AG10803 (cell line): ENCODE measurements at places on chromosomes 13 and 19.
A peak's percentile ranks its signal among the peaks of the same experiment; 100 is the strongest.

DNA sequence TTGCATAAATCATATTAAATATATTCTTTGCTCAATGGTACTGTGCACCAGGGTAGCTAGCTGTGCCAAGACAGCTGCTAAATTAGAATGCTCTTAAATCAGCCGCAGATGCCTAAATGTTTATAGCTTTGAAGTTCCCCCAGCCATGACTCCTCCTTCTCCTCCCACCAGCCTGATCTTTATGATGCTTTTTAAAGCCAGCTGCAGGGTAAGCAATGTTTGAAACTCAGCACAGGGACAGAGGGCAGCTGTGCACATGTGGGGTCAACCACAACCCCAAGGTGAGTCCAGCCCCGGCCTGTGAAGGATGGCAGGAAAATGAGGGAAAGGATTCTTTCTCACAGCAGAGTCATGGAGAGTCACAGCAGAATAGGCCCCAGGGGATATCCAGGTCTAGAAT lies 635.7 kb downstream of the UQCRFS1 start:
- no peak for DNase-seq

GRCh38 chr19:13665125-13665905 lies 99.0 kb upstream of the MRI1 start:
- DNase-seq, result no peak

GRCh38 chr19:55228403-55229031 lies at the start of gene TMEM86B:
TSS of gene TMEM86B (minus strand) at chr19:55228763. CDS start at chr19:55228741, 22 bp downstream.
- DNase-seq, result no peak

DNA sequence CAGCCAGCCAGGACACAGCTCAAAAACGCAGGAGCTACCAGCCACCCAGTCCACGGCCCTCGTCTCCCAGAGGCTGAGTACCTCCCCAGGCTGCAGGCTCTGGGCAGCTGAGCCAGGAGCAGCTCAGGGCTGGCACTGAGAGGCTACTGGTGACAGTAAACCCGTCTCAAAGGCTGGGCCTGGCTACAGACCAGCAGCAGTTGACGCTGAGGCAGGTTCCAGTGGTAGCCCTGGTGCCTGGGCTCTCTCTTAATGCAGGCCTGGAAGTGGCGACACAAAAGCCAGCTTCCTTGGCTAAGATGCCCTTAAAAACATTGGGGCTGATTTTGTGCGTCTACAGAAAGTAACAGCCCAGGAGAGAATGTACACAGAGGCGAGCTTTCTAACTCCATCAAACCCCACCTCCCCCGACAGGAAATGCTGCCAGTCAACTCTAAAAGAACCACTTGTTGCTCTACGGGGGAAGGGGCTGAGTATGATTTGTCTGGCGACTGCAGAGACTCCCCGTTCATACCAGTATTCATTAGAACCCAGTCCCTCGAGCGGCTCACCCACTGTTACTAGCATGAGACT lies 126.3 kb downstream of the STK24 start:
- DNase-seq, result no peak

GRCh38 chr19:44499559-44499958 lies 763 bp downstream of the ZNF180 start:
- DNase-seq, result no peak

GRCh38 chr13:95129004-95129403 lies 172.2 kb downstream of the ABCC4 start:
- no peak for DNase-seq

GRCh38 chr13:74554569-74555275 lies 420.5 kb upstream of the KLF12 start:
- DNase-seq, result no peak

- no peak for DNase-seq
Observed at GRCh38 chr13:110319397-110319773, 12.3 kb downstream of the COL4A2 start.

- DNase-seq, result peak; percentile 75
Observed at GRCh38 chr13:107035778-107036177, 467.8 kb upstream of the ARGLU1 start.

DNA sequence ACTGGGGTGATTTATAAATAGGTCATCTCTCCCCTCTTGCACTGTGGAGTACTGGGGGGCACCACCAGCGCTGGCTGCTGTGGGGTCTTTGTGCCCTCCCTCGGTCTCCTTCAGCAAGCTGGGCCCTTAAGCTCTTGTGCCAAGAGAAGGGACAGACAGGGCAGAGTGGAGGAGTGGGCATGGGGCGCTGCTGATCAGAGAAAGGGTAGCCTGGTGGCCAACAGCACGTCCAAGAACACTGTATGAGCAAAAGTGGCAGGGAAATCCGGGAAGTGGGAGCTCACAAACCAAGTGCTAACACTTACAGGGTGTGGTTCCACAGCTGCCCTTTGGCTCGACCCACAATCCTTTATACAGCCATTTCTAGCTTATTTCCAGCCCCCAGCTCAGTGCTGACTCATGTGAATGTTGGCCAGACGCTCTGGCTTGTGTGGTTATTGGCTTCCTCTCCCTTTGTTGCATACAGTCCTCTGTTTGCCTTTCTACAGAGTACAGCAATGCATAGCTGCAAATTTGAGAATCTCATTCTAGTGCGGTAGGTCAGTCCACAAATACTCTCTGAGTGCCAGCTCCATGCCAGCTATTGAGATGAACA lies 298.8 kb downstream of the SHISA2 start:
- DNase-seq, result peak; percentile 84

GRCh38 chr13:37168926-37169325 lies 63.5 kb upstream of the CSNK1A1L start:
- DNase-seq, result no peak

DNA sequence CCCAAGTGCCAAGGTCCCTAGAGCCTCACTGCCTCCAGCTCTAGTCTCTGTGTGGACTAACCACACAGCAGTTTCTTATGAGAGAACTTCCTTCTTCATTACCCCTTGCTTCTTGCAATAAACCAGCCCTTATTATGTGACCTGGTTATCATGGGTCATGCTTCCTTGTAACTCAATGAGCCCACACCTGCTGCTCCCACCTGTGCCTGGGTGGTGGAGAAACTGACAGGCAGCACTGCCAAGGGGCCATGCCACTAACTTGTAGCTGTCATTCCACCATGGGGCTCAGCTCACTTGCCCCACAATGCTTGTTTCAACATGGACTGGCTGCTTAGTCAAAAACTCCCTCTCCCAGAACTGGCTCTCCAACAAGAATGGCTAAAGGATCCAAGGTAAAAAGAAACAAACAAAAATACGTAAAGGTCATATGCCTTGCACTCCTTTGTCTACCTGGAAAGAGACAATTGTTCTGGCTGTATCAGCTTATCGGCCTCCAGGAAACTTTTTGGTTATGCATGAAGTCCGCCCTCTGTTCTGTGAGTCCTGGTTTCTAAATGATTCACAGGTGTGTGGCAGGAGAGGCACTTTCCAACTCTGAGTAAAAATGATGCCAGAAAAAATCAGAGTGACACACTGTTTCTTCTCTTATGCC lies 446.4 kb downstream of the COG6 start:
- DNase-seq, result no peak

GRCh38 chr13:71774863-71775262 lies 92.1 kb downstream of the DACH1 start:
- DNase-seq, result no peak

DNA sequence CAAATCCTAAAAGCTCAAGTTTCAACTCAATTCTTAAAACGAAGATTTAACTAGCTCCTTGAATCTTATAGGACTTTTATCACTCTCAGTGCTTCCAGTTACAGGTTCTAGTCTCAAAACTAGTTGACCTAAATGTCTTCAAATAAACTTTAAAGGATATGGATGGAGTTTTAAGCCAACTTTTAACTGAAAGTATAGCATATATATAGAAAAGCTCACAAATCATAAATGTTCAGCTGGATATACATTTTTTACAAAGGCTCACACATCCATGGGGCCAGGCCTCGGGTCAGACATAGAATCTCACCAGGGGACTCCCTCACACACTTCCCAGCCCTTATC lies 47.1 kb upstream of the ARHGEF7 start:
- DNase-seq, result no peak

DNA sequence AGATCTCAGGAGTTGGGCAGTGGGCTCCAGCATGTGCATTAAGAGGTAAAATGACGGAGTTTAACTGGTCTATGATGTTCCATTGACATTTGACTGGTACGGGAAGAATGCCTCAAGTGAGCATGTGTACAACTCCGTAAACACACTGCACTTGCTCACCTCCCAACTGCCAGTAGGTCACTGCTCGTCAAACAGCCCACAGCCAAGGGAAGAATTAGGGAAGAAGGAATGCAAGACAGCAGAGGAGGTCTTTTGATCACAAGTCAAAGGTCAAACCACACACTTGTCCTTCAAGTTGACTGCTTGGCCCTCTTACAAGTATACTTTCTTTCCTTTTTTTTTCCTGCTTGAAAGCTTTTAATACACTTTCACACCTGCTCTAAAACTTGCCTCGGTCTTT lies 236.7 kb downstream of the B3GLCT start:
- DNase-seq, result no peak

GRCh38 chr13:75368167-75368566 lies 113.8 kb downstream of the TBC1D4 start:
- DNase-seq, result peak; percentile 80

DNA sequence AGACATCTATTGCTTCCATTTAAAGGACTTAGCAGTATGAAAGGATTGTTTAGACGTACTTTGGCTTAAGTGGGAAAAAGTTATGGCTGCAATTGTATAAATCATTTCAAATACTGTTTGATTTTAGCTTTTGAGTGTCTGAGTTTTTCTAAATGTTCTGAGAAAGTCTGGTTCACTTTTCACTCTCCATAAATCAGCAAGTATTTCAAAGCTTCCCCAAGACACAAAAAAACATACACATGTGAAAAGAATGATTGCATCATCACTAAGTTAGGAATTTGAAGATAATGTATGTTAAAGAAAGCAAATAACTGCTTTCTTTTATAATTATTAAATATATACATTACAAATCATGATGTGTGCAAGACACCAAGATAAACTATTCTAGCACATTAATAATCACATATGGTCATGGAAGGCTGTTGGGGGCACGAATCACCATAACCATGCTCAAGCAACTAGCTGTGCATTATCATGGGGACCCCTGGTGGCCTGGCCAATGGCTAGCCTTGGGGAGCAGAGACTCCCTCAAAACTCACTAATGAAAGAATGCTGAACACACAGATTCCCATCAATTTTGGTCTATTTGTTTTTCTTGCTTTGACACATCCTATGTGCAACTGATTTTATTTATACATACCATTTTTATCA lies 111.1 kb downstream of the MIPEP start:
- peak; percentile 17 for DNase-seq

DNA sequence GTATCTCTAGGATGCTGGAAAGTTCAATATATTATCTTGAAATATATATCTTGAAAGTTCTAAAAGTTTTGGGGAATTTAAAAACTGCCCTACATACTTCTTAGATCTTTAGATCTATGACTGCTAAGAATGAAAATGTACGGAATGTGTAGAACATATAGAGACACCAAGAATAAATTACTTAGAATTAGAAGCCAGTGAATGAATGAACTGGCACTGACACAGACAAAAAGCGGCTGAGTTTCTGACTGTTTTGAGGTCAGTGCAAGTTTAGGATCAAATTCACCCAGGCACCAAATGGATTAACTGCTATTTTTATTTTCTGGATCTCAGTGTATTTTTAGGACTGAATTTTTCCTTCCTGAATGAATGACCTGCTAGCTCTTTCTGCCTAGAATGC lies 411.2 kb downstream of the KCTD12 start:
- no peak for DNase-seq

GRCh38 chr19:13408889-13409518 lies 97.3 kb downstream of the CACNA1A start:
- DNase-seq, result no peak

- DNase-seq, result no peak
Observed at GRCh38 chr13:31930490-31930889, 101.1 kb upstream of the FRY start.

GRCh38 chr19:16089010-16089846 lies 12.9 kb downstream of the TPM4 start:
- no peak for DNase-seq

DNA sequence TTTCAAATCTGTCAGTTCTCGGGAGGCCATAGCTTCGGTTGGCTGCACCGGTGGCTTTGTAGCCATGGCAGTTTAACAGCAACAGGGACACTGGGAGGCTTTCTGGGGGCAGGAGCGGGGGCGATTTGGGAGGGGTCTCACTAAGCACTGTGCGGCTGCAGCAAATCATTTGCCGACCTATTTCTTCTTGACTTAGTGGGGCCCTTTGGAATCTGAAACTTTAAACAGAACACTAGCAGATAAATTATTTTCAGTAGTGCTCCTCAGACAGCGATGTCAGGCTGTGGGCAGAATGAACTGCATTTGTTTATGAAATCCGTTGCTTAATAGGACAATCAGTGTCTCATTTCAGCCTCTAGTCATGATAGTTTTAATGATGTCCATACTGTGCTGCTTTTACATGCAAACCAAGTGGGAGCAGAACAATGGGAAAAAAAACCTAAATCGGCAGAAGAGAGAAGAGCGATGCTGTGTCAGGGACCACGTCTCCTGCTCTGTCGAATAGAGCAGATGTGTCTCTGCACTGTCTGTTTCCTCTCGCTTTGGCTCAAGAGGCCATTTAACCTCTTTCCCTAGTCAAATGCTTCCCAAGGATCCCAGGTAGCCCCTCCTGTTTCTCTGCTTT lies 211.9 kb downstream of the OLFM4 start:
- DNase-seq, result no peak

GRCh38 chr13:50322006-50322405 lies 306.8 kb downstream of the KCNRG start:
- DNase-seq, result no peak

GRCh38 chr13:86585835-86586234 lies 786.6 kb upstream of the SLITRK6 start:
- DNase-seq, result peak; percentile 95

GRCh38 chr13:26526702-26527216 lies 30.7 kb upstream of the WASF3 start:
- DNase-seq, result no peak

DNA sequence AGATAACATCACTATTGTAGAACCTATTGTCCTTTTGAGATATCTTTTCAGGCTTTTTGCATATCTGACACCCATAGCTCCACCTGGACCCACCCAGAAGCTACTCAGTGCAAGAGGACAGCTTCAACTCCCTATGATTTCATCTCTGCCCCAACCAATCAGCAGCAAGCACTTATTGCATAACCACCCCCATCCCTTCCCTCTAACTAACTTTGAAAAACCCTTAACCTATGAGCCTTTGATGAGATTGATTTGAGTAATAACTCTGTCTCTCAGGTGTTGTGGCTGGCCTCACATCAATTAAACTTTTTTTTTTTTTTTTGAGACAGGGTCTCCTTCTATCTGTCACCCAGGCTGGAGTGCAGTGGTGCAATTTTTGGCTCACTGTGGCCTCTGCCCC lies 13.4 kb upstream of the MTRF1 start:
- no peak for DNase-seq

DNA sequence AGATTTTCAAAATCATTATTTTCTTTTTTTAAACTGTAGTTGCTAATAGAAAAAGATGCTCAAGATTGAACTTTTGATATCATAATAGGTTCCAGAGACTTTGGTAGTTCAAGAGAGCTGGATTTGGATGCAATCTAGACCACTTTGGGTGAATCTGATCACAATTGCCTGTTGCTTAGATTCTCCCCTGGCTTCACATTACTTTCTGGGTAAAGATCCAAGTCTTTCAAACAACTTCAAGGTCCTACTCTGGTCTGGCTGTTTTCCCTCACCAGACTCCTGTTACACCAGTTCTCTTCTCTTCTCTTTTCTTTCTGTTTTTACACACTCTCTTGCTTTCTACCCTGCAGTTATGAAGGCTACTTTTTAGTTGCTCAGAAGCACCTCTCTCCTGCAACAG lies 7.4 kb upstream of the SPRY2 start:
- DNase-seq, result no peak

- DNase-seq, result no peak
Observed at GRCh38 chr19:18203408-18203862, 407 bp downstream of the RAB3A start.

- peak; percentile 85 for DNase-seq
Observed at GRCh38 chr13:49082653-49083536, 107.2 kb downstream of the FNDC3A start.

- no peak for DNase-seq
Observed at GRCh38 chr13:21641629-21642028, 29.2 kb upstream of the FGF9 start.
